HL-60 (cell line): ENCODE measurements at places on chromosomes 6 and 20.

DNA sequence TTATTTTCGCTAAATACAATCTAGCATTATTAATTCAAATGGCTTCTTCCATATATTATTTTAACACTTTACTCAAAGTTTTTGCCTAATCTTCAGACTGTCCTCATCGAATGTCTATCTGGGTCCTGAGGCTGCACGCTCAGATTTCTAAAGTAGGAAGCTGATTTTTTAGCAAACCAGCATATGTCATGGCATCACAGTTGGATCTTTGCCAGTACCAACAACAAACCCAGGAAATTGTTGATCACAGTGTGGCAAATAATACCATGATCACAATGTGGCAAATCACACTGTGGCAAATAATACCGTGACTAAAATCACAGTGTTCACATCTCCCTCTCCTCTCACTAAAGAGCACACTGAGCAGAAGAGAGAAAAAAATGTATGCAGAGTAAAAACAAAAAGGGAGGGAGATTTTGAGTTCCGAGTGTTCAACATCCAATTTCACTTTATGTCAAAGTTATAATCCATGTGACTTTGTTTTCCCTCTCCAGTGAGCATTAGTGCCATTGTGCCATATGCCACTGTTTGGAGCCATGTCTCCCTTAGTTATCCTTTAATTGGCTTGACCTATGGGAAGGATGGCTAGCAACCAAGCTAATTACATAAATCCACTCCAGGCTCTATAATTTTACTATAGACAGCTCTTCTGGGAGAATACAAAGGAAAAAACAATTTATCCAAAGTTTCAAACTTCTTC lies 1059.6 kb downstream of the HACE1 start:
- no peak for DNase-seq

DNA sequence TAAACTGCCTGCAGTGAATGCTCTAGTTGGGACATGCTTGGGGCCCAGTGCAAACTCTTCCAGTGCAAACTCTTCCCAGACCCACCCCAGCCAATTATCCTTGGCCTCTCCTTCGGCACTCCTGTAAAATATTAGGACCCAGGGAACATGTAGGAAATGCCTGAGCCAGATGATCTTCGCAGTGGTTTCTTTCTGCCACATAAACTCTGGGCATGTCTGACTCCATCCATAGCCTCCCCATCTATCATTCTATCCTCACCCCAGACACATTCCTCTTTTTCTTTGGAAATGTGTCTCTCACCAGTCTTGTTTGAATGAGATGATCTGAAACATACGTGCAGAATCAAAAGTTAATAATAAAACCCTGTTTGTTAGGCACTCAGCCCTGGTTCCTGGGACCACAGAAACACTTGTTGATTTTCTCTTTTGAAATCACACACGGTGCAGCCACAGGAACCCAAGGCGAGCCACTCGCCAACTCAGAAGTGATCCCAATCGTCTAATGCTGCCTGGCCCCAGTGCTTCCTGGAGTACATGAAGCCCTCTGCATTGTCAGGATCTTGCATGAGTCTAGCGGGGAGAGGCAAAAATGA lies 108.9 kb upstream of the CST7 start:
- DNase-seq = no peak

- DNase-seq = no peak
Measured at GRCh38 chr20:20847814-20848213, 135.4 kb upstream of the RALGAPA2 start.

GRCh38 chr6:162364488-162364887 lies 363.1 kb downstream of the PRKN start:
- no peak for DNase-seq

DNA sequence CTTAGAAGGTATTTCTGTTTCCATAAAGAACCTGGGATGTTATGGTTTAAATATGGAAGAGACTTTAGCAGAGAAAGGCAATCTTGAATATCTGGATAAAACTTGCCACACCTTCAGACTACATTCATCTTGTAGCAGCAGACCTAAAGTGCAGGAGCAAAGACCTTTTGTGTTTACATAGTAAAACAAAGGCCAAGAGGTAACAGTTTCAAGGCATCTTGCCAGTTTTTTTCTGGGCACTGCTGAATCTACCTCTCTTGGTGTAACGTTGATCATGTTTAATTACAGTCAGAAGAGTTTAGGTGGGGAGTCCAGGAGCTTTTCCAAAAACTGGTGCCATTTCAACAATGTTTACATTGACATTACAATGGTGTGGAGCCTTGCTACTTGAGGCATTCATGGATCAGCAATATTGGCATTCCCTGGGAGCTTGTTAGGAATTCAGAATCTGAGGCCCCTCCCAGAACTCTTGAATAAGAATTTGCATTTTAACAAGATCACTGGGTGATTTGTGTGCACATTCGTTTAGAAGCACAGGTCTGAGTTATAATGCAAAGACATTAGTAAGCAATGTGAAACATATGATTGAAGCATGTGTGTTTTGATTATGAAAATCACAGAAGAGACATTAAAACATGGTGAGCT lies 94.5 kb downstream of the F13A1 start:
- no peak for DNase-seq

DNA sequence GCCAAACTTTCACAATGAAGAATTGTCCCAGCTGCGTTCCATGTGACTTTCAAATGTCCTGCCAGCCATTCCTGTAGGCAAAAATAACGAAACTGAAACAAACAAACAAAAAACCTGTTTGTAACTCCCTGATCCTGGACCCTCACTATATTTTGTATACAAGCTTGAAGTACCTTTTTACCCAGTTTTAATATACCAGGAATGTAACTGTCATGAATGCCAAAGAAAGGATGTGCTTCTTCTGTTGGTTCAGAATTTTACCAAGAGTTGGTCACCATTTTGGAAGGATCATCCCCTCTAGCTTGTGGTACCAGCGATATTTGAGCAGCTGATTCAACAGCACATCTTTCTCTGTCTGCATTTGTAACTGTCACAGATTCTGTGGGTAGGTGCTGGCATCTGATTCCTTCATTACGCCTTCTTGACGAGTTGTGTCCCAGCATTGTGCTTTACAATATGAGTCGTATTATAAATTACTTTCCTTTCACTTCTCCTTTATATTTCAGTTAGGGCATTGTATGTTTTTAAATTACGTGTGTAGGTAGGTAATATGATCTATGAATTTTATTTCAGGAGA lies 93.9 kb downstream of the DLGAP4 start:
- DNase-seq = no peak

DNA sequence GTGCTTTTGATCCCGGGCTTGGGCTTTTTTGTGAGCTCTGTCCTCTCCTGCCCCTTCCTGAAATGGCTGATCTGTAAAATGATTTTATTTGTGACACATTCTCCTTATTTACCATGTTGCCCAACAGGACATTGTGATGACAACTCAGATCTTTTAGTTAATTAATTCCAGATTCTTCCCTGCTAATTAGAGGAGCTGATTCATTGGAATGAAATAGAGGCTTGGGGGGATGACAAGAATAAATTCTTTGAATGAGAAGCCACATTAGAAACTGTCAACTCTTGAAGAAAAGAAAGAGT lies 26.1 kb upstream of the GABRR1 start:
- DNase-seq = no peak

DNA sequence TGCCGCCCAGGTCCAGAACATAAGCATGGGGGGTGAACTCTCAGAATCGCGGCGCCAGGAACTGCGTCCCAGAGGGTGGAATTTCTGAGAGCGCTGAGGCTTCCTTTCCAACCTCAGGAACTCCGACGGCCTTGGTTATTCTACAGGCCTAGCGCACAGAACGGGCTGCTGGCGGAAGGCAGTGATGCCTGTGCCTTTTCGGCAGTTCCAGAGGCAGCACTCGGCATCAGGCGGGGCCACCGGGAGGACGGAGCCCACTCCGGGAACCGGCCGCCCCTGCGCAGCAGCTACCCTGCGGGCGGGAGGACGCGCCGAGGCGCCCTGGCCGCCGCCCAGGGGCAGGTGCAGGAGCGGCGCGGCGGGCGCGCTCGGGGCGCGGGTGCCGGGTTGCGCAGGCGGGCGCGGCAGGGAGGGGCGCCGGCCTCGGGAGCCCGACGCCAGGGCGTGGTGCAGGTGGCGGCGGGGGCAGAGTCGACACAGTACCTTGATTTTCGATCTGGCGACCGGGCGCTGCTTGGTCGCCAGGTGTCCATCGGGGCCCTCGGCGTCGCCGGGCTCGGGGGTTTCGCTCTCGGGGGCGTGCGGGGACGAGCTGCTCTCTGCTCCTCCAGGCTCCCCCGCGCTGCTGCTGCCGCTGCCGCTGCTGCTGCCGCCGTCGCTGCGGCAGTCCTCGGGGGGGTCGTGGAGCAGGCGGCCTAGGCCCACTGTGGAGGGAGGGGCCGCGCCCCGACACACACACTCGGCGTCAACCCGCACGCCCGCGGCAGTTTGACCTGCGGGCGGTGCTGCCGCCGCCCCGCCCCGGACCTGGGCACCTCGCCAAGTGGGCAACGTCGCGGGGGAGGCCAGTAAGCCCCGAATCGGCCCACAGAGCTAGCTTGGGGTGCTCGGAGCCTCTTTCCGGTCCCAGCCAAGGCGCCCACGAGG lies 1.3 kb downstream of the OVOL2 start:
- DNase-seq = peak; percentile 1

DNA sequence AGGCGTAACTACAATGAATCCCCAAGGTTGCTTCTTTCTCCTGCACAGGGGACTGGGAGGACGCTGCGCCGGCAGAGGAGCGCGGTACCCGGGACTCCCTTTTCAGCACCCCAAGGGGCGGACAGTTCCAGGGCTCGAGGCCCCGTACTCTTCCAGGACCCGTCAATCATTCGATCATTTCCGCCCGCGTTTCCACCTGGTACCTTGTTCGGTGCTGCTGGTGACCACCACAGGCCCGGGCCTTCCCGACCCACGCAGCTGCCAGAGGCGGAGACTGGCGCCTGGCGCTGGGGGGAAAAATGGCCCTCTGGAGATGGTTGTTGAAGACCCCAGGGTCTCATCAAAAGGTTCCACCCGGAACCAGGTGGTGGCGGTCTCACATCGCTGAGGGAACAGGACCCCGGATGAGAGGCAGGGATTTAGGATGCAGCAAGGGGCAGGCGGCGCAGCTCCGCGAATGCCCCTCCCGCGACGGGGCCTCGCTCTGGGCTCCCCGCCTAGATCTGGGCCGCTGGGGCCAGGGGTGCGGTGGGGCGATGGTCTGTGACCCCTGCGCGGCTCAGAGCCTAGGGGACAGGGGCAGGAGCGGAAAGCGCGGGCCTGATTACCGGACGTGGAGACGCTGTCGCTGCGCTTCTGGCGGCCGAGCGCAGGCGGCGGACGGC lies 744 bp downstream of the VSX1 start:
- DNase-seq = no peak

GRCh38 chr6:137542713-137543112 lies 48.5 kb upstream of the OLIG3 start:
- DNase-seq = no peak

DNA sequence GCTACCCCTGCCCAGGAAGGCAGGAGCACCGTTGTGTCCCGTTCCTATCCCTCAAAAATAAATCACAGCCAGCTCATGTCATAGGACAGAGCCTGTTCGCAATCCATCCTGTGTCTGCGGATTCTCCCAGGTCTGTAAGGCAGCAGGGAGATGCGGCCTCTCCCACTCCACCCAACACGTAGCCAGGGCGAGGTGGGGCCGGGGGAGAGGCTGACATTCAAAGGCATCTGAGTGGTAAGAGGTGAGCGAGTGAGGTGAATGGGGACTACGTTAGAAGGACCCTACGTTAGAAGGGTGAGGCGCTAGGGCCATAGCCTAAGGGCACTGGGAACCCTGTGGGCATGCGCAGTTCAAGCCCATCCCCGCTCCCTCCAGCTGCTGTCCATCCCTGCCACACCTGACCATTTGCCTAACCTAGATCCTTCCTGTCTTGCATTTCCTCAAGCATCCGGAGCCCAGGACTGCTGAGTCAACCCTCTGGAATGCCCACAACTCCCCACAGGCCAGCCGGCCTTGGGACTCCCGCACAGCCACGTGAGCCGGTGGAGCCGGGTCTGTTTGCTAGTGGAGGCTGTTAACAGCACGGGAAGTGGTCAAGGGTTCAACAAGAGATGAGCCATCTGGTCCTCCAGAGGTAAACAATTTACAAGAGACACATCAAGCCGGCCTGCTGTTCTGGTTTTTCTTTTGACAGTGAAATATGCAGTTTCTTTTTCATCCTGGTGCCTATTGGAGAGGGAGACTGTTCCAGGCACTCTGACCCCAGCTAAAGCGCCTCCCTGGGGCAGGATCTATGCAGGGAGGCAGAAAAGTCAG lies 45.9 kb downstream of the RIPOR3 start:
- no peak for DNase-seq

DNA sequence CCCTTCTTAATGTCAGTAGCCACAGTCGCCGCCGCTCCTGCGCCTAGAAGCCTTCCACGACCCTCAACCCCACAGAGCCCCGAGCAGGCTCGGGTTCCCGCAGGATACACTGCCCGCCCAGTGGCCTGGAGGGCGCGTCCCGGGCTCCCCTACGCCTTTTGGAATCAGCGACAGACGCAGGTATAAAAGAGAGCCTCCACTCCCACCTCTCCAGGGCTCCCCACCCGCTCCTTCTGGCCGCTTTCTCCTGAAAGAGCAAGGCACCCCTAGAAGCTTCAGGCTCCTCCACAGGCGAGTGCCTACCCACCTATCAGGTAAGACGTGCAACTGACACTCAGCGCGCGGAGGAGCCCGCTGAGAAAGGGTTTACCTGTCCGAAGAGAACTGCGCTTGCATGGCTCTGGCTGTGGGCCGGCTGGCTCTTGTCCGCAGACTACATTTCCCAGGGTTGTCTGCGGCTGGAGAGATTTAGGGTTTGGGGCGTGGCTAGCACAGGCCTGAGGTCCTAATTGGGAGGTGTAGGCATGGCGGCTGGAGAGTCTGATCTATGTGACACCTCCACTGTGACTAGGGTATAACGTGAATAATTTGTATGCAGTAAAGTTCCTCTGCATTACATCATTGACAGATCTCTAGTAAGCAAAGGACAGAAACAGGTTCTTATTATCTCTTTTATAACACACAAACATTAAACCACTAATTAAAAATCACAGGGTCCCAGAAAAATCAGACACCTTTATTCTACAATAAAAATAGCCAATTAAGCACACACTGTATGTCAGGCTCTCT lies 13.5 kb upstream of the ZNF391 start:
- no peak for DNase-seq

DNA sequence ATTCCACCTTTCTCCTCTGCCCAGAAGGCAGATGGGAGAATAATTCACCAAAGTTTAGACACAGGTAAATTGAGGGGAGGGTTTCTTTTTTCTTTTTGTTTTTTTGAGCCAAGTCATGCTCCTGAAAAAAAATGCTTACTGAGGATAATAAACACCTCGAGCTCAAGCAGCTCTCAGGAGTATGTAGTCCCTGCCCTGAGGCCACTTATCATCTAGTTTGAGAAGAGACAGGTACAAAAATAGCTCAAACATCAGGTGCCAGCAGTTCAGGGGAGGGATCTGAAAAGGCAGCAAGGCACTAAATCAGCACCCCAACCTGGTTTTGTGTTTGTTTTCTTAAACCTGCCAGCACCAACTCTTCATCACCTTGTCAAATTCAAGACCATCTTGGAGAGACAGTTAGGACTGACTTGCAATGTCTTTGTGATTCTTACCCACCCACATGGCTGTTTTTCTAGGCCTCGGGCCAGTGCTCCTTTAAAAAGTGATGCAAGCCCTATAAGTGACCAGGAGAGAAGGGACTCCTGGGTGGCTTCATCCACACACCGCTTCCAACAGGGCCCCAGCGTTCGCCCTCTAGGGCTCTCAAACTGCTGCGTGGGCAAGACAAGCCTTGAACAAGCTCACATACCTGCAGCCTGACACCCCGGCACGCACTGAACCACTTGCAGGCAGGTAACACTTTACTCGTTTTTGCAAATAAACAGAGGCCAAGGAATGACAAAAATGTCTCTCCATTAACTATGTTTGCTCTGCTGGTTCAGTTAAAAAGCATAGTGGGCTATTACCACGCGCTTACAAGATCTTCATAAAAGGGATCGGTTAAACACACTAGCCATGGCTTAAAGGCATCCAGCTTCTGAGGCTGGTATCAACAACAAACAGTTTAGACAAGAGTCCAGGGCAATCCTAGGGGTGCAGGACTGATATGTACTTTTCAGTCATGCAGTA lies 13.9 kb downstream of the JAG1 start:
- no peak for DNase-seq
